ENCODE measurements at places on chromosomes 4 and X.

GRCh38 chrX:123487669-123488068 is 245.2 kb downstream of the THOC2 start:
- DNase-seq, result no peak

DNA sequence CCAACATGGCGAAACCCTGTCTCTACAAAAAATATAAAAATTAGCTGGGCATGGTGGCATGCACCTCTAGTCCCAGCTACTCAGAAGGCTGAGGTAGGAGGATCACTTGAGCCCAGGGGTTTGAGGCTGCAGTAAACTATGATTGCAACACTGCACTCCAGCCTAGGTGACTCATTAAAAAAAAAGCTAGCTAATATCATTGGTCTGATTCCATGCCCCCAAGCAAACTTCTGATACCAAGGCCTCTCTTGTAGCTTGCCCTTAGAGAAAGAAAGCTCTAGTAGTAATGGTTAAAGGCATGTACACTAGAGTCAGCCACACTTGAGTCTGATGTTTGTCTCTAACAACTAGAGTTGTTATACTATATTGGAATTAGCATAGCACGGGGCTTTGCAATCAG is 32.6 kb upstream of the PHF8 start:
- no peak for DNase-seq

DNA sequence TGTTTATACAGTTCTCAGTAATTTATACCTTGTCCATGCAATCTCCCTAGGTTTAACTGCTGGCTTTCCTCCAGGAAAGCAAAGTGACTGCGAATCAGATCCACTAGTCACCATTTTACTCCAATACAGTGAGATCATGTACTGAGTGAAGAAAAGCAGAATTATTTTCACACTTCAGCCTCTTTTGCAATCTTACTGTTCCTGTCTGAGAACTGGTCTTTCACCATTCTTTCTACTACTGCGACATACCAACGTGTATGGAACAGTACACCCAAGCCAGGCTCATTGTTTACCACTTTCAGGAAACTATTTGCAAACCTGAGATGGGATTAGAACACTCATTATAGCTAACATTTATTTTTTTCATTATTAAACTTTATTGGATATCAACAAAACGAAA is 8.0 kb upstream of the MSL3 start:
- DNase-seq, result peak; percentile 5

DNA sequence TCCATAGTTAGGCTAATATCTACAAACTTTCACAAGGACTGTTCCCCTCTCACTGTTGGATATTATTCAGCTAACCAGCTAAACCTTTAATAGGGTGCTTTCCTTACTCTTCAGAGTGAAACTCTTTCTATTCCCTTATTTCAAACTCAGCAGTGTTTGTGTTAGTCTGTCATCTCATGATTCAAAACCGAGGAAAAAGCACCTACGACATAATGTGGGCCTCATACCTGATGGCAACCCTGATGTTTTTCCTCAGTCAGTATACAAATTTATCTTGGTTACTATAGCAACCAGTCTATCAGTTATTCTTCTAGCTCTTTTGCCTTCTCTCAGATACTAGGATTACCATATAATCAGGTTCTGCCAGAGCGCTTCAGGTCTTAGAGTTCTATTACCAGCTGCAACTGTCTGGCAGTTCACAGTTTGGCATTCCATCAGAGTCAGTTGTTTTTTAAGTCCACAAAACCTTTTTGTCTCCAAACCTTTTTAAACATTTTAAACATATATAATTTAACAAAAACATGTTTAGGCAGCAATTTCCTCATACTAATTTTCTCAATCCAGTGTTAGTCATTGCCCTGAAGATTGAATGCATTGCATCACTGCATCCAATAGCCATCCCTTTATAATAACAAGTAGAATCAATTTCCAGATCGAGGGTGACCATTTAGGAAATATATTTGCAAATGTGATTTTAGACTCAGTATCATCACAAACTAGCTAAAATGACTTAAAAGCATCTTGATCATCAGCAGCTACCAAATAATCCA is 7.4 kb downstream of the WDR44 start:
- DNase-seq, result peak; percentile 37

GRCh38 chr4:174389439-174389838 is 105.7 kb downstream of the CEP44 start:
- no peak for DNase-seq

DNA sequence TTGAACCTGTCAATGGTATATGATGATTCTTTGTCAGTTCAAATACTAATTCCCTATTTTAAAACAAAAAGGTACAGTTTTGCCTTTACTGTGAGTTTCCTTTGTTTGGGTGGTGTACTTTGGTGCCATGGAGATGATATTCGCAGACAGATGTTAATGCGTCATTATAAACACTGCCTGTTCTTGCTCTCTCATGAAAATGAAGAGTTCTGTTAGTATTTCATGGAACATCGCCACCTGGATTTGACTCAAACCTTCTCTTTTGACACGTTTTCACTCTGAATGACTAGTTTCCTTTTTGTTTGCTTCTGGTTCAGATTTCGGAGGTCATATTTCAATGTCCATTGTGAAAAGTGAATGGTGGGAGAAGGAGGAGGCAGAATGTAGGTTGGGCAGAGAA is 6.9 kb upstream of the CTSO start:
- no peak for DNase-seq

DNA sequence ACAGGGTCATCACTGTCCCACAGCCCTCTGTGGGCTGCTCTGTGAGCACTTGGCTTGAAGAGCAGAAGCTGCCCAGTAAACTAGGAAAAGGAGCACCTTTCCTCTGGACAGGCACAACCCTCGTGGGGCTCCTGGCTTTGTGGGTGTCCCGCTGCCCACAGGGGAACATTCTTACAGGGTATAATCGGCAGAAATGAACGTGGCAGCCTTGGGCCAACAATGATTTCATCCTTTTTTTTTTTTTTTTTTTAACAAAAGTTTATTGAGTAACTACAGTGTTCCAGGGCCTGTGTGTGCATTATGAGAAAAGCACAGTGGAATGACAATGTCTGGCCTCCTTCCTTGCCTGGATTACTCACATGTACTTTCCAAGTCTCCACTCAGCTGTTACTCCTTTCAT is 197.2 kb downstream of the PDGFC start:
- no peak for DNase-seq

DNA sequence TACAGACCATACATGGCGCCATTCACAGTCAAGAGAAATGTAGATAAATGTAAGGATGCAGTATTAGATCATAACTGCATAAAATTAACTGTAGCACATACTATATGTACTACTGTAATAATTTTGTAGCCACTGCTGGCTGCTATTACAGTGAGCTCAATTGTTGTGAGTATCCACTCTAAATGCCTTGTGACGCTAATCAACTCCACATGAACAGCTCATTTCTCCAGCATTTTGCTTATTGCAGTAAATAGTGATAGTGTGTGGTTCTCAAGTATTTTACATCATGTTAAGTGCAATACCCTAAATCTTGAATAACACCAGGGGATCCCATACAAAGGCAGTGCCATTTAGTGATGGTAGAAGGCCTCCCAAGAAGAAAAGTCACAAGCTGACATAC is 21.2 kb downstream of the FGFBP1 start:
- no peak for DNase-seq

DNA sequence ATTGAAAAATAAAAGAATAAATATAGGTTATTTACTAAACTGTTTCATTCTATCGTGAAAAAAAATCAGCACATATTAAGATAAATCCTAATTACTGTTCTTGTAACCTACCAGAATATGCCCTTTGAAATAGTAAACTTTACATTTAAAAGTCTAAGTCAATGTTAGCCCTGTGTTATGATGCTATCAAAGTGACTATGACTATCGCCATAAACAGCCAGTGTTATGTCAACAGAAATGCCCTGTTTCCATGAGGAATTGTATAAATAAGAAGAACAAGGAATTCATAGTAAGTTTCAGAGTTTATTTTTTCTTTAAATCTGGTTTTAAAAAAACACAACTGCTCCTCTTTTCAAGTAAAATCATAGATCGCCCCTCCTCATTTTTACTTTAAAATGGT is 11.4 kb downstream of the NR3C2 start:
- no peak for DNase-seq

Data from hematopoietic multipotent progenitor cell treated with erythropoietin and hydrocortisone succinate and interleukin-3 and kit ligand, for 6 days (in vitro differentiated cells).